Endothelial cell of umbilical vein (primary cell): ENCODE measurements at places on chromosomes 5 and 9. TPM values are rescaled to one million over a fixed set of nuclear protein-coding genes. Genes with fewer than 3 reads are reported as not detected.

GRCh38 chr5:134451936-134452505 lies 40.3 kb upstream of the CDKN2AIPNL start:
- DNase-seq, result peak; percentile 70

ACSL6 gene
- not detected in 2 replicates for polyA plus RNA-seq

ADAMTS2 gene
- polyA plus RNA-seq, result 0.02 TPM in 1 of 2 replicates, not detected in the other

GRCh38 chr5:73625944-73626811 lies at the start of gene ARHGEF28:
Gene ARHGEF28 (plus strand): TSS chr5:73626196. CDS start chr5:73684852, 58,656 bp downstream.
- peak; percentile 47 for DNase-seq

DNA sequence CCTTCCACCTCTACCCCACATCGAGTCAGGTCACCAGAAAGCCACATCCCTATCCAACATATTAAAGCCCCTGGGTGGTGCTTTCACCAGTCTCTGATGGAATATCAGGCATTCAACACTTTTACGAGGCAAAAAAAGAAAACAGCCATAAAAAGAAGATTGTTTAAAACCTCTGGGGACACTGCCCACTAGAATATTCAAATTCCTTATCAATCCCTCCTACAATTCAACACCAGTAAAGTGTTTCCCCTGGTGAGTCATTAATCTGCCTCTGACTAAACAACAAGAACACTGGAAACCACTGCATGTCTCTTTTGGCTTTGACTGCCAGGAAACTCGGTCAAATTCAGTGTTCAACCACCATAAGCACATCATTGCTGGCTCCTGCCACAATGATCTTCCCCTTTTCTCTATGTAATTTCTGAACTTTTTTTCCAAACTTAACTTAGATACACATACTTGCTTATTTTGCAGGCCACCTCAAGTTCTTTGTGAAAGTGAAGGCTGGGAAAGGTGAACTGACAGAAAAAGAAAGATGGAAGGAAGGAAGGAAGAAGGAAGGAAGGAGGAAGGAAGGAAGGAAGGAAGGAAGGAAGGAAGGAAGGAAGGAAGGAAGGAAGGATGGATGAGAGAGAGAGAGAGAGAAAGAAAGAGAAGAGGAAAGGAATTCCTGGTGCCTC lies 105.3 kb downstream of the PAX5 start:
- DNase-seq, result peak; percentile 48

DNA sequence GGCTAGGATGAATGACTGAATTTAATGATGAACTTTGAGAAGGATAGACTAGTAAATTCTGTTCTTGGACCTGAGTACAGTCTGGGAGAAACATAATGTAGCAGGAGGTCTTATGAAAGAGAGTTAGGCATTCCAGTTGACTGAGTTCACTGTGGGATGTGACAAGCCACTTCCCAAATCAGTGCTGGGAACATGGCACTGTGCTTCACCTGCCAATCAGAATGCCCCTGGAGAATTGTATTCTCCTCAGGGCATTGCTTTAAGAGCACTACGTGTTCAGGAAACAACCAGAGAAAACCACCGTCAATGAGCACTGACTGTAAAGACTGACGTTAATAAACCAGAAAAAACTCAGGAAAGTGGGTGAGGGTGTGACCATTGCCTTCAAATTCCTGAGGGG lies 1.2 kb downstream of the CCDC107 start:
- no peak for DNase-seq

LCN15 gene
- not detected in 2 replicates for polyA plus RNA-seq

GRCh38 chr5:57317341-57317740 lies 143.5 kb downstream of the GPBP1 start:
- no peak for DNase-seq

AIF1L gene
- 17.8 and 19.8 TPM in 2 replicates for polyA plus RNA-seq

DNA sequence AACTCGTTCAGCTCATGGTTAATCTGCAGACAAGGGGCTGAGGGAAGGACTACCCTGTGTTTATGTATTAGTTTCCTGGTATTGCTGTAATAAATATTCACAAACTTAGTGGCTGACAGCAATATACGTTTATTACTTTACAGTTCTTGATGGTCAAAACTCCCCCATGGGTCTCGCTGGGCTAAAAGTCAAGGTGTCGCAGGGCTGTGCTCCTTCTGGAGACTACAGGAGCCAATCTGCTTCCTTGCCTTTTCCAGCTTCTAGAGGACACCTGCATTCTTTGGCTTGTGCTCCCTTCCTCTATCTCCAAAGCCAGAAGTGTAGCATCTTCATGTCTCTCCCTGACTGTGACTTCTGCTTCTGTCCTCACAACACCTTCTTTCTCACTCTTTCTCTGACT lies 653.8 kb upstream of the RIOK2 start:
- DNase-seq, result no peak

- no peak for DNase-seq
Observed at GRCh38 chr9:137303893-137304382, 1.9 kb upstream of the NRARP start.

- DNase-seq, result no peak
Observed at GRCh38 chr9:13817754-13818278, 496.1 kb downstream of the NFIB start.

- no peak for DNase-seq
Observed at GRCh38 chr5:132901036-132901435, 27.6 kb downstream of the LEAP2 start.

DNA sequence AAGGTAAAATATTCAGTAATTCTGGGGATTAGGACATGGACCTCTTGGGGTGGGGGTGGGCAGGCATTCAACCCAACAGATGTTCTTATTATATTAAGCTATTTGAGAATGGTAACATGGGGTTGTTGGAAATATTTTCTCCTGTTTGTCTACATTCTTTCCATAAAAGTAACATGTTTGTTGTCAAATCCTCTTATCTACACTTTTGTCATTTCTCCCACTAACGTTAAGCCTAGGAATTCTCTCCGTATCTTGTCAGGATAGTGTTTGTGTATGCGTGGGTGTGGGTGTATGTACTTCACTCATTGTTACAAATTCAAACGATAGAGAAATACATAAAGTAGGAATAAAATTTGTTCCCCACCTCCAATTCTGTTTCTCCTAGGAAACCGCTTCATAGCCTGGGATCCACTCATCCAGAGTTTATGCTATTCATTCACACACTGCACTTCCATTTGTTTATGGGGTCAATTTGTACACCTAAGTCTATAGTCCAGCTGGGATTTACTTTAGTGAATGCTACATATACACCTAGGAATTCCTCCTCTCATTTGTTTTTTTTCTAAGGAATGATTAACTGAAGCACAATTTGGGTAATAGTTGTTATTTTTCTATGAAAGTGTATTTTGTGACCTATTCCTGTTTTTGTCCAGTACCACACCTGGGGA lies 216.8 kb downstream of the DCP2 start:
- no peak for DNase-seq

- DNase-seq, result peak; percentile 69
Observed at GRCh38 chr5:36944607-36945225, 68.1 kb downstream of the NIPBL start.

DNA sequence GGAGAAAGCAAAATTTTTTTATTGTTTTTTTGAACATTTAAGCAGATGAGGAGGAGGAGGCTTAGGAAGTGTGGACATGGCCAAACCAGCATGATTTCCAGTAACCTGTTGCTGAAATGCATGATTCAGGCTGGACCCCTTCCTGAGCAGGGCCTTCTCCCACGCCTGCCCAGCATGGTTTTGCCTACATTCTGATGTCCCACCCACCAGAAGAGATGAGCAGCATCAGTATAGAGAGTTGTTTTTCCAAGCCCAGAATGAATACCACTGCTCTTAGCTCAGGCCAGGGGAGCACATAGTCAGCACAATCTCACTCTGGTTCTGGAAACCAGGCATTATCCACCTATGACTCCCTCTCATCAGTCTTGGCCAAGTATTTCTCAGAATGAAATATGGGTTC lies 90.1 kb downstream of the PAPPA start:
- DNase-seq, result no peak

GRCh38 chr5:142561486-142562097 lies 124.3 kb downstream of the FGF1 start:
- DNase-seq, result no peak

GRCh38 chr5:21145376-21145775 lies 1157.4 kb upstream of the CDH18 start:
- no peak for DNase-seq

CDC20B gene
- 0.22 TPM in 2 replicates for polyA plus RNA-seq

PRLR gene
- not detected in 2 replicates for polyA plus RNA-seq

- no peak for DNase-seq
Observed at GRCh38 chr5:149711338-149711737, 18.8 kb upstream of the PPARGC1B start.

- no peak for DNase-seq
Observed at GRCh38 chr9:16561121-16561520, 309.3 kb downstream of the BNC2 start.

GRCh38 chr9:127067603-127068220 lies 54.7 kb downstream of the ANGPTL2 start:
- no peak for DNase-seq

RHOBTB3 gene
- 42.2 and 52.1 TPM in 2 replicates for polyA plus RNA-seq

DNA sequence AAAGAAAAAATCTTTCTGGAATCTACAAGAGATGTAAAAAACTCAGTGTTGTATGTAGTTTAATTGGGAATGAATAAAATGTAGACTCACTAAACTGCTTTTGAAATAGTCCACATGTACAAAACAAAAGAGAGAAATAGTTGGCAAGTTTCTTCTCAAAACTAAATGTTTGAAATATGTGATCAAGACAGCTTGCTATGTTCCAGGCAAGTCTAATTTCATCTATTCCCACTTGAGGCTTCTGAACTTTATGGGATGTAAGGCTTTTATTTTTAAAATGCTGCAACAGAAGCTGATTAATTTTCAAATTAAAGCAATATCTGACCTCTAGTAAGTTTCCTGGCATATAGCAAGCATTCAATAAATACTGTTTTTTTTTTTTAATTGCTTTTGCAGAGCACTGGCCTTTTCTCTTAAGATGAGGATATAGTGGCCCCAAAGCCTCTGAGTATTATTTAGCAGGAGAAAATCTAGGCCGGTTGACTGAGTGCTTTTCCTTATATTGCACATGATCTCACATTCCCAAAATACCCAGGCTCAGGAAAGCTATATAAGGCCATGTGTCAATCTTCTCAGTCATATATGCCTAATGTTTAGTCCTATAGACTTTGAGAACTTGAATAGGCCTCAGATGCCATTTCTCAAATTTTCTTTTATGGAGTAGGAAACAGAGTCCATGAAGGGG lies 183.2 kb downstream of the NTRK2 start:
- DNase-seq, result peak; percentile 36

DNA sequence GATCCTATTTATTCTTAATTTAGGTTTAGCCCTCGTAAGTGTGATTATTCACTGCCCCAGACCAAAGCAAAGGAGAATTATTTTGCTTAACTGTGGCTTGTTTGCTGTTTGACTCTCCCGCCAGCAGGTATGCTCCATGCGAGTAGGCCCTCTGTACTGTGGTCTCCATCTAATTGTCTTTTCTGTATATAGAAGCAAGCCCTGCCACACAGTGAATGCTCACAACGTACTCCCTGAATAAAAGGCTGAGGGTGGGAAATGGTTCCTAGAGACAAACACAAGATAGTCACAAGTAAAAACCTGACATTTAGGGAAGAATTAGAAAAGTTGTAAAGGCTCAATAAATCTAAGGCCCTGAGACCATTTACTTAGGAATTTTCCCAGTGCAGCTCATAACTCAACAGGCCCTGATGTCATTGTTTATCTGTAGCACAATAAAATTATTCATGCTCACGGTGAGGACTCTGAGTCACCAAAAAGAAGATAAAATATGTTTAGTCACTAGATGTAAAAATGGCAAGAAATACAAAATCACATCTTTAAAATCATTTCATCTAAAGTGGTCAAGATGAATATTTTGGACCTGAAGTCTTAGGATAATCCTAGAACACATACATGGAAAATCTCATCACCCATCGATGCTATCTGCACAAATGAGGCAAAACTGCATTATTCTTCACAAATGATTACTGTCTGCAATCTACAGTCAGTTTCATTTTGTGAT lies 473.2 kb downstream of the ENC1 start:
- peak; percentile 84 for DNase-seq

DNA sequence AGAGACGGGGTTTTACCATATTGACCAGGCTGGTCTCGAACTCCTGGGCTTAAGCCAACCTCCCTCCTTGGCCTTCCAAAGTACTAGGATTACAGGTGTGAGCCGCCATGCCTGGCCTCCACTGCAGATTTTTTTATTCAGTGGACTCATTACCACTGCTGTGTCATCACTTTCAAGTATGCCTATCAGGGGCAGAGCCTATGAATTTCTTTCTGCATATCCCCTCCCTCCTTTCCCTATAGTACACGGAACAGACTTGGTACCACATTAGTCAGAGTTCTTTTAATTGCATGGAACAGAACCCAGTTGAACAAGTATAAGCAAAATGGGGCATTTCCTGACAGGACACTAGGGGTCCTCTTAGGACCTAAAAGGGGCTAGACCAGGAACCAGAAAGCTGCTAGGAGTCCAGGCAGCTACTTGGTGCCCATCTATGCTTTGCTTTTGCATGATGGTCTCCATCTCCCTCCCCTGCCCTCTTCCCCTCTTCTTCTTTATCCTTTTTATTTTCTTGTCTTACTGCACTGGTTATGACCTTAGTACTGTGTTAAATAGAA lies 5.8 kb downstream of the BSPRY start:
- no peak for DNase-seq

DNA sequence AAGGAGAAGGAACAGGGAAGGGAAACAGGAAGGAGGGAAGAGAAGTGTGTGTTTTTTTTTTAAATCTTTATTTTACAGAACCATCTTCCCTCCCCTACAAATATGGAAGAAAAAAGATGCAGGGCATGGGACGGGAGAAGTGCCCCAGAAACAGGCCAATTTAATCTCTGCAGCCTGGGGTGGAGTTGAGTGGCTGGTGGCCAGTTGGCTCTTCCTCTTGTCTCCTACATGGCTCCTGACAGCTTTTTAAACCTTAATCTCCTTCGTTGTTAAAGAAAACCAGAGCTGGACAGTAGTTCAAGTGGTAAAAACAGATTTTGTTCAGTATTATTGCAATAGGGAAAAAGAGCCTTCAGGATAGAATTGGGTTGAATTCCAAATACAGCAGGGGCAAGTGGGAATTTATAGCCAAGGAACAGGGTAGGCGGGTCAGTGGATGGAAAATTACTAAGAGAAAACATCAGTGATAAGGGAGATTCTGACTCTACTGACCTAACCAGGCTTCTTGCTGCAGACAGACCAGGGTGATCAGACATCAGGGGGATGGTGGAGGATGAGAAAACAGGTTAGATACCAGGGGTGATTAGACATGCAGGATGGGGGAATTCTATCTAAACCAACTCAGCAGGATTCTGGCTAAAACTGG lies 125.1 kb upstream of the CLINT1 start:
- DNase-seq, result no peak

IRX1 gene
- not detected in 2 replicates for polyA plus RNA-seq

- no peak for DNase-seq
Observed at GRCh38 chr9:93826209-93826608, 128.9 kb downstream of the BARX1 start.

POU5F2 gene
- polyA plus RNA-seq, result 0.11 and 0.14 TPM in 2 replicates

- DNase-seq, result no peak
Observed at GRCh38 chr5:88142636-88142885, 126.1 kb downstream of the TMEM161B start.

- DNase-seq, result no peak
Observed at GRCh38 chr5:95927927-95928723, 33.5 kb downstream of the ELL2 start.
